Smooth muscle cell of the coronary artery (primary cell): ENCODE measurements at places on chromosomes 6 and 20. TPM values are rescaled to one million over a fixed set of nuclear protein-coding genes. Genes with fewer than 3 reads are reported as not detected.

Gene ISM1
- total RNA-seq = 1.3 TPM in 1 of 2 replicates, not detected in the other

Gene ZNF318
- total RNA-seq = 2.8 and 3.8 TPM in 2 replicates

Gene FILIP1
- total RNA-seq = 0.35 and 0.45 TPM in 2 replicates

Gene NKAIN2
- total RNA-seq = 0.35 TPM in 1 of 2 replicates, not detected in the other
